ENCODE measurements at places on chromosomes 16 and 17. TPM values are rescaled to one million over a fixed set of nuclear protein-coding genes. Genes with fewer than 3 reads are reported as not detected.

DNA sequence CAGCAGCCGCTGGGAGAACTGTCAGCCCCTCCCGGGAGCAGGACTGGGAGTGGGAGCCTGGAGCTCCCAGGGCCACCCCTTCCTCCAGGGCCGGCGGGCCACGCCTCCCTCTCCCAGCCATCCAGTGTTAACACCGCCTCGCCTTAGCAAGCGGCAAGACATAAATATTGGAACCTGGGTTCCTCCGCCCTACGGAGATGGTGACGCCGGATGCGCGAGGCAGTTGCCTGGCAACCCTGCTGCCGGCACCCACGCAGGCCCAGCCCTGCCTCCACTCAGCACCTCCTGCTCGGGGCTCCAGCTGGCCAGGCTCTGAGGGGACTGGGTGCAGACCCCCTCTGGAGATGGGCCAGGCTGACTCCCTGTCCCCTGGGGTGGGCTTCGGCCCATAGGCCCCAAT, 27.4 kb upstream of the CACNA1H start:
- no peak for DNase-seq

Gene DNAI2
- total RNA-seq = not detected

Gene C17orf100
- total RNA-seq = 0.73 TPM

Gene ASPA
- 1.4 TPM for total RNA-seq

GRCh38 chr17:609232-609810, 105.3 kb downstream of the VPS53 start:
- DNase-seq = no peak

- no peak for DNase-seq
These were observed 10.3 kb downstream of the LYRM1 start for GRCh38 chr16:20910781-20911321.

GRCh38 chr16:30185683-30186421, 2.5 kb downstream of the CORO1A start:
- peak; percentile 29 for DNase-seq

Data from heart right ventricle (tissue), 16 donors.